ENCODE measurements at places on chromosomes 2 and 18.

- DNase-seq = no peak
These were observed 688 bp upstream of the ARHGAP28 start for GRCh38 chr18:6728809-6729246.

DNA sequence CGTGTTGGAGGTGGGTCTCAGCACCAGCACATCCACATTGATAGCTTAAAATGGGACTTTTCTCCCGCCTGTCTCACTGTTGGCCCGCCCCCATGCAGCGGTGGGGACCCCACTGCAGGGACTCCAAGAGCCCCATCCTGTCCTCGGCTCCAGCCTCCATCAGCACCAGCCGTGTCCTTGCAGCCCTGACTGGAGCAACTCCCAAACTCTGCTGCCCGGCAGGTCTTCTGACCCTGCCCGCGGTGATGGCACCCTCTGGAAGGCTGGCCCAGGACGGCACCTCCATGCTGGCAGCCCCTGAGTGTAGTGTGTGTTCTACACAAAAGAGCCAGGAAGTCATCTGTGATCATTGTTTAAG lies 41.6 kb upstream of the KCNG2 start:
- no peak for DNase-seq

DNA sequence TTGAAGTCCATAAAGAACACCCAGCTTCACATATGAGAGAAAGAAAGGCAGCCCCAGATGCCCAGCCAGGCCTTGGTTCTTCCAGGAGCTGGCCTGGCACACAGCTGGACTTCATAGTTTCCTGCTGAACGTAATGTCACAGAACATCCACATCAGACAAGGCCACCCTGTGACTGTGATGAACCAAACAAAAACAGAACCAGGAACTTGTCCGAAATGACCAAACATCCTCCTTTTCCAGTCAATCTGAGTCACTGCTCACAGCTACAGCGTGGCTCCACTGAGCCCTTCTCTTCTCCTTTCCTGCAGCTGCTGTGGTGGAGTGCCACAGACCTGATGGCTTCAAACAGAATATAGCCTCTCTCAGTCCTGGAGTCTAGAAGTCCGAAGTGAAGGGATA lies 45.4 kb upstream of the PAPOLG start:
- no peak for DNase-seq

- no peak for DNase-seq
These were observed 50.6 kb downstream of the MSH6 start for GRCh38 chr2:47833516-47833968.

- peak; percentile 93 for DNase-seq
These were observed at the start of the genes CCDC148 and PKP4 for GRCh38 chr2:158456309-158457066. Gene CCDC148 (minus strand): TSS chr2:158456753. CDS start chr2:158456439, 314 bp downstream. Gene PKP4 (plus strand): TSS chr2:158456952. CDS start chr2:158533185, 76,233 bp downstream.

- no peak for DNase-seq
These were observed 51.5 kb upstream of the CNGA3 start for GRCh38 chr2:98294711-98295110.

- no peak for DNase-seq
These were observed 958 bp upstream of the ALLC start for GRCh38 chr2:3656762-3657721.

DNA sequence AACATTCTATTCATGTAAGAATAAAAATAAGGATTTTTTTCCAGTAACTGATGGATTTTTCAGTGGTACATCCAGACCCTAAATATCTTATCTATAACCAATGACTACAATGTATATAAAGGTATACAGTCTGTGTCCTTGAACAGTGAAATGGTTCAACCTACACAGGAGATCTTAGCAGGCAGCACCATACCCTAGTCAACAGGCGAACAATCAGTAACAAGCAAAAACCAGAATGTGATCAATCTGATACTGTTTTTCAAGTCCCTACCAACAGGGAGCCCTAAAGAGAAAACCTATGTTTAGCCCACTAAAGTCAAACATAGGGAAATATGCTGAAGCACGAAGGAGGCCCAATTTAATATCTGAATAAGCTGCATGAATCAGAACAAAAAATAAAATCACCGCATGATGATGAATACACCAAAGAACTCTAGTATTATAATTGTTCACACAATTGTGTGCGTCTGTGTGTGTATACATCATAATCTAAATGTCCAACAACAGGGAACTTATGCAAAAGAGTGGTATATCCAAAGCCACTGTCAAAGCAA lies 26.0 kb downstream of the PTPN2 start:
- DNase-seq = no peak

- DNase-seq = no peak
These were observed 28.3 kb downstream of the TNS1 start for GRCh38 chr2:217974389-217975005.

- no peak for DNase-seq
These were observed 28.7 kb downstream of the MGAT4A start for GRCh38 chr2:98702127-98702802.

DNA sequence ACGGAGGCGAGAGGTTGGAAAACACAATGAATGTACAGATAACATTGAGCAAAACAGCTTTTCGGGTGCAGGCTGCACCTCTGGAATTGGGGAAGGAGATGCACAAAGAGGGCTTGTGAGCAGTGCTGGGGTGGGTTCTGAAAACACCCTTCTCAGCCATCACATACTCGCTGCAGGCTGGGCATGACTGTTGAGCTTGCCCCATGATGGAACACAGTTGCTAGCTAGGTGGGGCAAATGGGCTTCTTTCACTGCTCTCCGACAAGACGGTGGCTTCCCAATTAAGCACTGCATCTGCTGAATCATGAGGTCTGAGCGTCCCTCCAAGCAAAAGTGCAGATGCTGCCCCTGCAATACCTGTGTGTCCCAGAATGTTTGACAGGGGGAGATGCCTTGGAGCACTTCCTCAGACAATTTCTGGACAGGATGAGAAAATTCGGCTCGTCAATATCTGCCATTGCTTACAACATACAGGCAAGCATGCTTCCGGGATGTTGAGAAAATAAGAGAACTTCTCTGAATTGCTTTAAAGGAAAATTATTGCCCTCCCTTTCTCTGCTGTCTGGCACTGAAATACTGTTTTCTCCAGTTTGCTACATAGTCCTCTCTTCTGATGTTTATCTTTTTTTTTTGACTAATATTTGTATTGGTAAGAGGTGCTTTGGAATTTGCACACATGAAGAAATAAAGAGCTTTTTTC lies 77.3 kb upstream of the SH3BP4 start:
- no peak for DNase-seq

DNA sequence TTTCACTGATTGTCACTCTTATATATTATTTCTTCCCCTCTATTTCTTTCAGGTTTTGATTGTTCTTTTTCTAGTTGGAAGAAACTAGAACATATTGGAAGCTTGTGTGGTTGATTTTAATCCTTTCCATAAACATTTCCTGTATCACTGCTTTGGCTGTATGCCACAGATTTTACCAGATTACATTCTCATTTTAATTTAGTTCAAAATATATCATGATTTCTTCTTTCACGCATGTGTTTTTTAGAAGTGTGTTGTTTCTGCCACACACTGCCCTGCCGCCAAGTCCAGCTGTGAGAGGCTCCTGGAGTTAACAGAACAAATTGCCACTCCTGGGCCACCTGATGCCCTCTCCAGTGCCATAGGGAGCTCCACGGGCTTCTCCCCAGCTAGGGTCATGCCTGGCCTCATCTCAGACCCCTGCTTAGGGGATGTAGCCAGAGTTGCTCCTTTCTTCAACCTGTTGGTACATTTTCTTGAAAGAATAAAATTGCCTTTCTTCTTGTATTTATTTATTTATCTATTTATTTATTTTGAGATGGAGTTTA lies 206.2 kb upstream of the COPS8 start:
- DNase-seq = no peak

DNA sequence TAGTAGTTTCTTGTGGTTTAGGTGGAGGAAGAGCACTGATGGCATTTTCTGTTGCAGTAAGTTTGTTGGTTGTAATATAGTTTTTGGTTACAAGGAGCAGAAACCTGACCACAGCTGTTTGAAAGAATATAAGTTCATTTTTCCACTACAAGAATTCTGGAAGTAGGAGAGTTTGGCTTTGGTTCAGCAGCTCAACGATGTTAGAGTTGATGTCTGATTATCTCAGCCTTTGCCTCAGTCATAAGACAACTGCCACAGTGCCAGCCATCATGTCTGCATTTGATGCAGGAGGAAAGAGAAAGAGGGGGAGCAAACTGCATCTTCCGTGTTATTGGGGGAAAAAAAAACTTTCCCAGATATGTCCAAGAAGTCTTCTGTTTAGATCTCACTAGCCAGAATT lies 119.1 kb downstream of the LYPD1 start:
- DNase-seq = no peak

GRCh38 chr2:4792126-4792525 lies 900.1 kb upstream of the SOX11 start:
- no peak for DNase-seq

DNA sequence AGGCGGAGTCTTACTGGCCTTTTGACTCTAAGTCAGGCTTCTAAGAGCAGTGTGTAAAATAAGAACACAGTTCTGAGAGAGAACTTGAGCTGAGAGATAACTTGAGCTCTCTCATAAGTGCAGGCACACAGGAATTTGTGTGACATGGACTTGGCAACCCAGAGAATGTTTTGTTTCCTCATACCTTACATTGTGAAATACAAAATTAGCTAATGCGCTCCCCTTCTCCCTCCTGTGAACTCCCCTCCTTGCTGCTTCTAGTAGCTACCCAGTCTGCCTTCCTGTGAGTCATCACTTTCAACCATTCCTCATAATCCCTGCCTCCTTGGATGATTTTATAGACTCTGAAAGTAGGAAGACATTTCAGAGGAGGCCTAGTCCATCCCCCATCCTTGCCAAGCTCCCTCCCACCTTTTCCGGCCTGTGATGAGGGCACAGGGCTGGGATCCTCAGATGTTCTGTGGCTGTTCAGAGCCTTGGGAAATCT lies 22.6 kb downstream of the FER1L5 start:
- no peak for DNase-seq

- DNase-seq = no peak
These were observed 17.0 kb downstream of the TLK1 start for GRCh38 chr2:171143670-171144062.

- DNase-seq = no peak
These were observed 192.5 kb downstream of the EN1 start for GRCh38 chr2:118654945-118655344.

DNA sequence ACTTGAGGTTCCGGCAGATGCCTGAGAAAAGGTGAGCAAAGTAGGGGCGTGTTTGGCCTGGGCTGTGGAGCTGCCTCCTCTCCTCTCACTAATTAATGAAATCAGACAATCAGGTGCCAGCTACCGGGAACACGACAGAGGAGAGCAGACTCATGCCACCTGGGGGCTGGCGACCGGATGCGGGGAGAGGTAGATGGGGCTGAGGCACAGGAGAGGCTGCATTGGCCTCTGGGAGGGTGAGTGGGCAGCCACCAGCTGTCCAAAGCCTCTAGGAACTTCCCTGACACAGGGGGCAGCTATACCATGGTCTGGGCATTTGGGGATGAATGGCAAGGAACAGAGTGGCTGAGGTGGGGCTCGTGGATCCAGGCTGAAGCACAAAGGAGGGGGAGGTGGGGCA lies 25.0 kb downstream of the FBXO41 start:
- no peak for DNase-seq

DNA sequence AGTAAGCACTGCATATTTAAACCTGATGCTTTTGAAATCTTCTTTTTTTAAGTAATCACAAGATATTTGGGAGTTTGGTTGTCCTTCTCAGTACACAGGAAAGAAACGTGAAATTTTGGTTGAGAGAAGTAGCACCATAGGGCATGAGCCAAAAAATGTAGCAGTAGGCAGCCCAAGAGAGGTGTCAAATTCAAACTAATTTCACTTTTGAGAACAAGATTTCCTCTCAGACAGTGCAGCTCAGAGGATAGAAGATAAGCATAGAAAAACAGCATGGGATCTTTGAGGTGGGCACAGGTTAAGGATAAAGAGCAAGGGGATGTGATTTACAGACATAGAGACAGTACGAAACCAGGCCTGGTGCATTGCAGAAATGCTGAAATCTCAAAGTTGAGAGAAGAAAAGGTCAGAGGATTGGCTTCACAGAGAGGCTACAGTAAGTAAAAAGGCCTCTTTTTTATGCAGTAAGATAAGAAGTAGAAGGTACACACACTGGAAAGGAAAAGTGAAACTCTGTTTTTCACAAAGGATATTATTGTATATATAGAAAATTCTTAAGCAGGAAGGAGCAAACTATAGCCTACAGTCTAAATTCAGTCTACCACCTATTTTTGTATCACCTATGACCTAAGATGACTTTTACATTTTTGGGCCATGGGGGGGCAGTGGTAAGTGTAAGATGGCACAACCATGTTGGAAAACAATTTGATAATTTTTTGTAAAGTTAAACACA lies 89.8 kb downstream of the PKP4 start:
- no peak for DNase-seq

DNA sequence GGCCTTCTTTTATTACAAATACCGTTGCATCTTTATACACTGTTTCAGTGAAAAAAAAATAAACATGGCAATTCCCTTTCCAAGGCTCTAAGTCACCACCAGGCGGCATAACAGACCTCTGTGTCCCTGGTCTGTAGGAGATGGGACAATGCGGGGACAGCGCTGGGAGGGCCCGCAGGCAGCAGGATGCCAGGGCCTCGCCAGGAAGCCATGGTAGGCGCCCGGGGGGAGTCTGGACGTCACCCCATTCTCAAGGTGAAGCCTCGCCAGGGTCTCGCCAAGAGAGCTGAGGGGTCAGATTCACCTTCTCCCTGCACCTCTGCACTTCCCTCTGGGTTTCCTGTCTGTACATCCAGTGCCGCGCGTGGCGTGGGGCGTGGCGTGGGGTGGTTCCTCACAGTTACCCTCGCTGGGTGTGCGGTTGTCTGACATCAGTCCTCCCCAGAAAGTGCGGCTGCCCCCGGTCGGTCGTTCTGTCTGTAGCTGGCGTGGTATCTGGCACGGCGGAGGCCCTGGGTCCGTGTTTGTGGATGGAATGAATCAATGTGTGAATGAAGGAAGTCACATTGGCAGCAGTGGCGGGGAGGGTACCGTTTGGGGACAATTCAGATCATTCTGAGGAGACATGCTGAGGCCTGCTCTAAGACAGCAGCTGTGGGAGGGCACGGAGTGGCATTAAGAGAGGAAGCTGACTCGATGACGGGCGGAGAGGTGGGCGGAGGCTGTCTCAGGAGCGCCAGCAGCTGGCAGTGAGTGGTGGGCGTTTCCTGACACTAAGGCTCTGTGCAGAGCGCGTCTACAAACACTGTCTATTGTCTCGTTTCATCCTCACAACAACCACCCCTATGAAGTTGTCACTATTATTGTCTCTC lies 46.0 kb downstream of the LRRFIP1 start:
- DNase-seq = peak; percentile 98

GRCh38 chr18:23682472-23682871 lies 6.8 kb upstream of the LAMA3 start:
- DNase-seq = no peak
